Stimulated activated CD4-positive, alpha-beta T cell treated with anti-CD3 and anti-CD28 coated beads, TNF-alpha, amount 100 ng/mL, for 4 hours (primary cell): ENCODE measurements at places on chromosomes 7 and 10.

DNA sequence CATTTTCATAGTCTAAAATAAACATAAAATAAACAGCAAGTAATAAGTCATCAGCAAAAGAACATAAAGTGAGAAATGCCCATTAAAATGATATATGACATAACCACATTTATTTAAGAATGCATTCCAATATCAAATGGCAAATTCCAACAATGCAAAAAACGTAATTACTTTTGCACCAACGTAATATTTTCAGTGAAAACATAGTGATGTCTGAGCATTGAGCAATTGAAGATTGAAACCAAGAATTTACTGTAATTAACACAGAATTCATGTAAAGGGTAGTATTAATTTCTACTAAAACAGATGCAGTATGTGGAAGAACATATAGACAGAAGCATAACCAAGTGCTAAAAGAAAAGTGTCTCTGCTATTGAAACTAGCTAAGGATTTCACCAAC is 123.0 kb upstream of the TNS3 start:
- no peak for DNase-seq

GRCh38 chr10:71719464-71720201 is at the start of gene C10orf105:
C10orf105 (minus strand) TSS chr10:71719778; CDS start chr10:71716337, 3,441 bp downstream.
- no peak for DNase-seq

DNA sequence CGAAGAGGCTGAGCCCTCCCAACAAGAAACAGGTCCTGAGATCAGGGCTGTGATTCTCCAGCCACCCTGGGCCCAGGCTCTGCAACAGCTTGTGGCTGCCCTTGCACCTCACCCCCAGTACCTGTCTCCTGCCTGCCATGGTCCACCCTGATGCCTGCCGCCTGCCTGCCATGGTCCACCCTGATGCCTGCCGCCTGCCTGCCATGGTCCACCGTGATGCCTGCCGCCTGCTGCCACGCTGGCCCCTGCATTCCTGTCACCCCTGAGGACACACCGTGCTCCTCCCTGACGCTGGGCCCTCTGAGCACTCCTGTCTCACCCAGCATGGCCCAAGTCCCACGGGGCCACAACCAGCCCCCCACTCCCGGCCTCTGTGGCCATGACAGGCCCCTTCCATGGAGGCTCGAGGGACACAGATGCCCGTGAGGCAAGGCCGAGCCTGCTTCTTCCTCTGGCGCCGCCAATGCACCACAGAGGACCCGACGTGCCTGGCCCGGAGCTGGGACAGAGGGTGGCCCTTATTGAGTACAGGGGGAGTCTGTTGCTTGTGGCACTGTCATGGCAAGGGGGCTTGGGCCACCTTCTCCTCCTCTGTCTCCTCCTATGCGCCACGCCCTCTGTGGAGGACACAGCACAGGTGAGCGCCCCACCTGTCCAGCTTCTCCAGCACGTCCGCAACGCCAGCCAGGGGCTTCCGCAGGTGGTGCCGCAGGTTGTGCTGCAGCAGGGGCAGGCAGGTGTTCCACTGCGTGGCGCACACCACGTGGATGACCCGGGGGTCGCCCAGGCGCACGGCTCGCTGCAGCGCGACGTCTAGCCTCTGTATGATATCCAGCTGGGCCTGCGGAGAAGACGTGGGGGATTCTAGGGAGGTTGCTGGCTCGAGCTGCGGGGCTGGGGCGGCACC is 18.1 kb downstream of the CFAP46 start:
- no peak for DNase-seq

DNA sequence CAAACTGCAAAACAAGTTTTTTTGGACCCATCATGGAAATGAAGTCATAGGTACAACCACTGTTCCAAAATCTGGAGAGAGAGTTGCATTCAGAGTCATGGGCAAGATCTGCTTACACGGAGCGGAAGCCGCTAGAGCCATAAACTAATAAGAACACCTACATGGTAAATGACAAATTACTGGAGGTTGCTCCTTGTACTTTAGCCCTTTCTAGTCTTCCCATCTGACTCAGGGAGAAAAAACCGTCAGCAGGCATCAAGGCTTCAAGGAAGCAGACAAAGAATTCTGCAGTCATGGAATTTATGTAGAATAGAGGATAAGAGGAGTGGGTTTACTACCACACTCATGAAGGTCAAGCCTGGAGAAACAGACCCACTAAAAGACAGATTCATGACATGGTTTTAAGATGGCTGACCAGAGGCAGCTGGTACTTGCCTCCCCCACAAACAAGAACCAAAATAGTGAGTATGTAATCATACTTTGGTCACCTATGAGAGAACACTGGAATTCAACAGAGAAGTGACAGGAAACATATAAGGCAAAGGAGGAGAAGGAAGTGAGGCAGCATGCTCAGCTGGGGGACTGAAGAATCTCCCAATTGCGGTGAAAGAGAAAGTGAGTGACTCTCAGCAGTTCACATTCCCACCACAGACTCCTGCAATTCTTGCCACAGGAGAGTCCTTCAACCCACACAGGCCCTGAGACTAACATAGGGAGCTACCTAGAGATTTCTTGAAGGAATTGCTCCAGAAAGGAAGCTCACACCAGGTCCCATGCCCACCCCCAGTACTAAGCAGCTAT is 42.4 kb upstream of the ASAH2 start:
- no peak for DNase-seq

- no peak for DNase-seq
Observed at GRCh38 chr7:6614953-6615722, at the start of gene ZNF853. ZNF853 (plus strand) TSS chr7:6615610; CDS start chr7:6616175, 565 bp downstream.

GRCh38 chr7:151592868-151593486 is 73.3 kb upstream of the RHEB start:
- no peak for DNase-seq

DNA sequence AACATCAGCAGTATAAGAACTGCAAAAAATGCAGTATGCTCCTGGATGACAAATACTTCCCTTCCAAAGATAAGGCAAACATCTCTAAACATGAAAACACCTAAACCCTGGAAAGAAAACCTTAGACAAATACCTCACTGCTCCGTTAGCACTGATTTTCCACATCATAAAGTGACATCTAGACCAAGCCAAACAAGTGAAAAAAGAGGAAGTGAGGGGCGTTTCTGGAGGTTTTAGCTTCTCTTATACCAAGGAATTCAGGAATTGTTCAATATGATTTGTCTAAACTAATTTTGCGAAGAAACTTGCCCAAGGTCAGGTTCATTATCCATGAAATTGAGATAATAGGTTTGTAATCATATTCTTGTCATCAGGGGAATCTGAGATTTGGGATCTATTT is 279.7 kb downstream of the ADRA2A start:
- no peak for DNase-seq

- DNase-seq = no peak
Observed at GRCh38 chr10:131854579-131855335, 46.1 kb upstream of the PPP2R2D start.

GRCh38 chr10:22752272-22752889 is 38.0 kb upstream of the PIP4K2A start:
- no peak for DNase-seq

DNA sequence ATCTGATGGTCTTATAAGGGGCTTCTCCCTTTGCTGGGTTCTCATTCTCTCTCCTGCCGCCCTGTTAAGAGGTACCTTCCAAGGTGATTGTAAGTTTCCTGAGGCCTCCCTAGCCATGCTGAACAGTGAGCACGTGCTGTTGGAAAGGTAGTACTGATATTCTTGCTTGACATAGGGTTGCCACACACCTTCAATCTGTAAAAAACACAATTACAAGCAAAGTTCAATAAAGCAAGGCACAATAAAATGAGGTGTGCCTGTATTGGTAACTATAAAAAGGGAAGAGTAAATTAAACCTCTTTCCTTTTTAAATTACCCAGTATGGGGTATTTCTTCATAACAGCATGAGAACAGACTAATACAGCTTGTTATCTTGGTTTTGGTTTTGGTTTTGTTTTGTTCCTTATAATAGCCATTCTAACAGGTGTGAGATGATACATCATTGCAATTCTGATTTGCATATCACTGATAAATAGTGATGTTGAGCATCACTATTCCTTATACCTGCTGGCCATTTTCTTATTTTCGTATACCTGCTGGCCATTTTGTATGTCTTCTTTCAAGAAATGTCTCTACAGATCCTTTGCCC is 164.9 kb upstream of the TRIM24 start:
- no peak for DNase-seq

- DNase-seq = no peak
Observed at GRCh38 chr7:98296833-98297232, 15.3 kb downstream of the BRI3 start.

DNA sequence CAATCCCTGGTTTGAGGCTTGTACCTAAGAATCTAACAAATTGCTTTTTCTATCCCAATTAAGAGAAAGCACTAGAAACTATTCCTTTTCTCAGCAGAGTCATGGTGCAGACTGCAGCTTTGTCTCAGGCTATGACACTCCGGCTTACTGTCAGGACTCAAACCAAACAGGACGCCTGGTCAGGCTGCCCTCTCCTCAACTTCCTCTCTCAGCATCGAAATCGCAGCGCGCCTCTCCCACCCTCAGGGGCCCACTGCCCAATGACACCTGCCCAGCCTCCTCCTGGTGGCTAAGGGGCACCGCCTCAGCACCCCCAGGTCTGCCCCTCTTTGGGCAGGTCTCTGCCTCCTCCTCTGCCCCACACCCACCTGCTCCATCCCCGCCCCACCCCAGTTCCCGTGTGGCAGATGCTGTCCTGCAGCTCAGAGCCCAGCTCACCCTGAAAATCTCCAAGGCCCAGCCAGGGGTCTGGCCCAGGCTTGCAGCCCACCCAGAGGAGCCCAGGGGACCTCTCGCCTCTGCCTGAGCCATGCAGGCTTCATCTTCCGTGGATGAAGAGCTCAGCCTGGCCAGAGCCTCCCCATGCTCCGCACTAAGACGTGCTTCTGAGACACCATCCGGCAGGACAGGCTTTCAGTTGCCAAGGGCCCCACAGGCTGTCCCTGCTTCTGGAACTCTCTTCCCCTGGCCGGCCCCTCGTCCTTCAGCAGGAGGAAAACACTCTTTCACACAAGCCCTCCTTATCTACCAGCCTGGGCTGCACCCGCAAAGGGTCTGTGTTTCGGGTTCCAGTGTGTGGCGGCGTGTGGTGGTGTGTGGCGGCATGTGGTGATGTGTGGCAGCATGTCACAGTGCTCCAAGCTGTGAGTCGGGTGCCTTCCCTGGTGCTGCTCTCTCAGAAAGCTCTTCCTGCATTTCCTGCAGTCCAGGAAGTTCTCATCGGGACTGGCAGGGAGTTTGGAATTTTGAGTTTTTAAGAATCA is 16.4 kb upstream of the PTPRN2 start:
- DNase-seq = no peak

GRCh38 chr10:27603104-27603503 is 99.0 kb downstream of the RAB18 start:
- no peak for DNase-seq

DNA sequence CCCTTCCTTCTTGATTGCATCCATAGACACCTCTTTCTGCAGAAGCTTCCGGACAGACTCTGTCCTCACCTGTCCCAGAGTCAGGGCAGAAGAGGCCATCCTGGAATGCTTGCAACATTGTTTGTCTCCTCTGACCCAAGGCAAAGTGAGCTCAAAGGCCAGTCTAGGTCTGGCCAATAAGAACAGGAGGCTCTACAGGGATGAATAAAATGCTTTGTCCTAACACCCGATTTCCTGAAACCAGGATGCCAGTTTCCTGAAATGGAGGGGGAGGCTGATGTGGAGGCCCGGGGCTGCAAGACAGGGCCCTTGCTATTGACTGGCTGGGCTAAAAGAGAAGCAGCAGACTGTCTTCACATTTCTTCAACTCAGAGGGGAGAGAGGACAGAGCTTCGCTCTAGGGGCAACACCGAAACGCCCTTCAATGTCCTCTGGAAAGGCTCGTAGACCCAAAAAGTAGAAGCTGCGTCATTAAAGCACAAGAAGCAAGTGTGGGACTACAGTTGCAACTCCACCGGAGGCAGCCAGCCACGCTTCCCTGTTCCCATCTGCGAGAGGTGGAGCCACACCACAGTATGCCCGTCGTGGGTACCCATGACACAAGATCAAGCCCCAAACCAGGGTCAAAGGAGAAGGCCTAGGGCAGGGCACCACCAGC is 29.1 kb upstream of the NDST2 start:
- DNase-seq = no peak

DNA sequence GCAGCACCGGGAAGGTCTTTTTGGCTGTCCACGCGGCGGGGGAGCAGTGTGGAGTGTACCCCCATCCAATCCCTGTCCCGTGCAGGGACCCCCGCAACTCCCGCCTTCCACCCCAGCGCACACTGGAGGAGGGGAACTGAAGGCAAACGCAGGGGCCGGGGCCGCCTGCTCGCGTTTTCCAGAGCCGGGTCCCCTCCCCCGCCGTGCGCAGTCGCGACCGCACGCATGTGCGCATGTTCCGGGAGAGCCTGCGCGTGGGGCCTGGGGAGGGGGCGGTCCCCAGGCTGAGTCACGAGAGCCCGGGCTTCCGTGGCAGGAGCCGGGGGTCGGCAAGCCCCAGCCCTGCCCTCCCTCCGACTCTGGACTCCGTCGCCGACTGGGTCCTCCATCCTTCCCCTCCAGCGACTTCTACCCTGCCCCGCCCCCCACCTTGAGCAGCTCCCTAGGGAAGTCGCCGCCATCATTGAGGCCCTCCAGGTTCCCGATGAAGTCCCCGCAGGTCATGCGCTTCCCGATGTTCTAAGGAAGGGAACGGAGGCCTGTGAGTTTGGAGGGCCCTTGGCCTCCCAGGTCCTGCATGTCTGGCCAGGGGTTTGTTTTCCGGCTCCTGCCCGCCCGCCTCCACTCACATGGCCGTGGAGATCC is 8.0 kb downstream of the PSD start:
- DNase-seq = peak; percentile 72

DNA sequence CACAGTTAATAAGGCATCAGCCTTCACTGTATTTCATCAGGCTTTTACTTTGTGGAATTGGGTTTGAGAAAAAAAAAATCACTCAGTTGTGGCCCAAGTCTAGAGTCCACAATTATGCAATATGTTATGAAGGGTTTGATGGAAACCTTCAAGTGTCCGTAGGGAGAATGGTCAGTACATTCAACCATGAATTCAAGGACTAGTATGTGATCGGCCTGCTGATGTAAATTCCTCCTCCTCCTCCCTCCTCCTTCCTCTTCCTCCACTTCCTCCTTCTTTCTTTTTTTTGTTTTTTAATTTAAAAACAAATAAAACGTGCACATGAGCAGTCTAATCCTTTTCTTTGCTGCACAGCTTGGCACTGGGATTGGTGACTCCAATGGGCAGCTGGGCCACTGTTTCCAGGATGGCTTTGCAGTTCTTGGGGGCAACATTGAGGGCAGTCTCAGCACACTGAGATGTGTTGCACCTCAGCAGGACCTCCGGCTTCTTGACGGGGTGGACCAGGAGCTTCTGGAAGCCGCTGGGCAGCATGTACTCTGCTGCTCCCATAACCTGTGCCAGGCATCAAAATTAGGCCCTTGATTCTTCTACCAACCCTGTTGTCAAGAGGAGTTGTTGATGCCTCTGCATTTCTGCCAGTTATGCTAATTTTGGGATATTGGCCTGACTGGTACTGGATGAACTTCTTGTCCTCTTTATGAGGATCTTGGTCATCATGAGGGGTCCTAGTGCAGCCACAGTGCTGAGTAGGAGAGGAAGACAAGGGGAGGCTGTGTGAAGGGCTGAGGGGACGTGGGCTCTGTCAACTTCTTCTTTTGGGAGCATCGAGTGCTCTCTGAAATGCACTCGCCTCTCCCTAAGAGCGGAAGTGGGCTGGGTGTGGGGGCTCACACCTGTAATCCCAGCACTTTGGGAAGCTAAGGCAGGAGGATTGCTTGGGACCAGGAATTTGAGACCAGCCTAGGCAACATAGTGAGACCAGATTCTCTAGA is 9.3 kb upstream of the IL2RA start:
- DNase-seq = no peak
